T-helper 2 cell (primary cell): ENCODE measurements at places on chromosomes 16 and 17.

DNA sequence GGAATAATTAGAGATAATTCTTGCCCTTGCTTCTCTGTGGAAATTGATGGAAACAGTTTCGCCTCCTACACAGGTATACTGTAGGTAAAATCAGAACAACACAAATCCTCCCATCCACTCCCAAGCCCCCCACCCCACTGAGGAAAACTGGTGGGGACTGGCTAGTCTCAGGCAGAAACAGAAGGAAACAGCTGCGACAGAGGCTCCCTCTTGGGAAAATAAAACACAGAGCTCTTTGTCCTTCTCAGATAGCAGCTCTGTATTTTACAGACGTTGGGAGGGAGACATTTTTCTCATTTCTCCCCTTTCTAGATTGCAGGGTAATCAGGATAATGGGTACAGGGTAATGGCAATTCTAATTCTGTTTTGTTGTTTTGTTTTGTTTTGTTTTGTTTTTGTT, 1.1 kb downstream of the SLFN13 start:
- DNase-seq: no peak

- DNase-seq: no peak
Measured at GRCh38 chr17:50371526-50371925, 1.5 kb downstream of the MRPL27 start.

- DNase-seq: no peak
Measured at GRCh38 chr16:48435318-48435680, 50.1 kb upstream of the SIAH1 start.

DNA sequence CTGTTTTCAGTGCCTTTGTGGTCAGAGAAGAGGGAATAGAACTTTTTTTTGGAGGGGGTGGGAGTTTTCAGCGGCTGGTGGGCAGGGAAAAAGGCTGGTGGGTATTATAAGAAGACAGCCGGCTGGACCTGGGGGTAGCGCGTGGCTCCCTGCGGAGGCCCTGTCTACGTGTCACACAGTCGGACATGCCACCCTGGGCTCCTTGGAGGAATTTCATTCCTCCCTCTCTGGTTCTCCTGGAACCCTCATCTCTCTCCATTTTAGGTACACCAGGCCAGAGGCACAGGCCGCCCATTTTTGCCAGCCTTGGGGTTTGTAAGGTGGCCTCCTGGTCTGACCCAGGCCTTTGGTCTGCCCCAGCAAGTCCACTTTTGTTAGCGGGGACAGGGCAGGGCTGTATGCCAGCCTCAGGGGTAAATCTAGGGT, 908 bp downstream of the FKBP10 start:
- DNase-seq: no peak

DNA sequence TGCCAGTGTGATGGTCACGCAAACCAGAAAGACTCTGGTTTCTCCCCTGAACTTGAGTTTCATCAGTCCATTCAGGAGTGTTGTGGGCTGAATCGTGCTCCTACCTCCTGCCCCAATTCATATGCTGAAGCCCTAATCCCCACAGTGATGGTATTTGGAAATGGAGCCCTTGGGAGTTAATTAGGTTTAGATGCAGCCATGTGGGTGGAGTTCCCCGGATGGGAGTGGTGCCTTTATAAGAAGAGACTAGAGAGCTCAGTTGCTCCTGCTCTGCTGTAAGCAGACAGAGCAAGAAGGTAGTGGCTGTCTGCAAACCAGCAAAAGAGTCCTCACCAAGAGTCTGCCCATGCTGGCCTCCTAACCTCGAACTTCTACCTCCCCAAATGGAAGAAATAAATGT, 160.3 kb upstream of the DYNLRB2 start:
- no peak for DNase-seq

DNA sequence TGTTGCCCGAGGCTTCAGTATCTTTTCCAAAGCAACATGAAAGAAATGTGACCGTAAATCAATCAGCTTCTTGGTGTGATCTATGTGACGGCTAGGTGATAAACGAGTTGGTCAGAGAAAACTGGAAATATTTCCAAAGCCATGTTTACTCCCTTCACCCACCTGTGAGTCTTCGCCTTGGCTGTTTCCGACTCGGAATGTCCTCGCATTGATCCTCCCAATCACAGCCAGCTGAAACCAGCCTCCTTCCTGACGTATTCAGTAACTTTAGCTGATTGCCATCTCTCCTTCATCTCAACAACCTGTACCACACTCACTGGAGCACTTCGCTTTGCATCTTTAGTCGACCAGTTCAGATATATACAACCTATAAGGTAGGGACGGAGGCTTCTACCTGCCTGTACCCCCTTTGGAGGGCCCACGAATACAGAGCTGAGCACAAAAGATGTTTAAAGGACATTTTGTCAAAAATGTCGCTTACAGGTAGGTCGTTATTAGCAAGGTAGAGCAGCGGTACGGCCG, 705 bp downstream of the KRABD2 start:
- no peak for DNase-seq

DNA sequence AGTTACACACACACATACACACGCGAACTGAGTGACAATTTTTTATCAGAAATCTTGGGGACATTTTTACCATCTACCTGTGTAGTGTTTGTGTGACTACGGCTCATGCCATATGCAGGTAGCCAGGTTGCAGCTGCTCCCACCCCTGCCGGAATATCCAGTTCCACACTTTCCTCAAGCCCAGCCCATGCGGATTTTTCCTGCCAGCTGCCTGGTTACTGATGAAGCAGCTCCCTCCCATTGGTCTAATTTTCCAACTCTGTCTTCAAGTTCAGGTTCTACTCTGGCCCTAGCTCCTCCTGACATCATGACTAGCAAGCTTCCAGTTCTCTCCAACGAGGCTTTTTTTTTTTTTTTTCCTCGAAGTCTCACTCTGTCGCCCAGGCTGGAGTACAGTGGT, 4.8 kb downstream of the GSG1L2 start:
- no peak for DNase-seq

GRCh38 chr16:70657956-70658355, 11.6 kb downstream of the IL34 start:
- DNase-seq: no peak

- DNase-seq: no peak
Measured at GRCh38 chr17:57589151-57590034, 155.7 kb downstream of the CCDC182 start.

DNA sequence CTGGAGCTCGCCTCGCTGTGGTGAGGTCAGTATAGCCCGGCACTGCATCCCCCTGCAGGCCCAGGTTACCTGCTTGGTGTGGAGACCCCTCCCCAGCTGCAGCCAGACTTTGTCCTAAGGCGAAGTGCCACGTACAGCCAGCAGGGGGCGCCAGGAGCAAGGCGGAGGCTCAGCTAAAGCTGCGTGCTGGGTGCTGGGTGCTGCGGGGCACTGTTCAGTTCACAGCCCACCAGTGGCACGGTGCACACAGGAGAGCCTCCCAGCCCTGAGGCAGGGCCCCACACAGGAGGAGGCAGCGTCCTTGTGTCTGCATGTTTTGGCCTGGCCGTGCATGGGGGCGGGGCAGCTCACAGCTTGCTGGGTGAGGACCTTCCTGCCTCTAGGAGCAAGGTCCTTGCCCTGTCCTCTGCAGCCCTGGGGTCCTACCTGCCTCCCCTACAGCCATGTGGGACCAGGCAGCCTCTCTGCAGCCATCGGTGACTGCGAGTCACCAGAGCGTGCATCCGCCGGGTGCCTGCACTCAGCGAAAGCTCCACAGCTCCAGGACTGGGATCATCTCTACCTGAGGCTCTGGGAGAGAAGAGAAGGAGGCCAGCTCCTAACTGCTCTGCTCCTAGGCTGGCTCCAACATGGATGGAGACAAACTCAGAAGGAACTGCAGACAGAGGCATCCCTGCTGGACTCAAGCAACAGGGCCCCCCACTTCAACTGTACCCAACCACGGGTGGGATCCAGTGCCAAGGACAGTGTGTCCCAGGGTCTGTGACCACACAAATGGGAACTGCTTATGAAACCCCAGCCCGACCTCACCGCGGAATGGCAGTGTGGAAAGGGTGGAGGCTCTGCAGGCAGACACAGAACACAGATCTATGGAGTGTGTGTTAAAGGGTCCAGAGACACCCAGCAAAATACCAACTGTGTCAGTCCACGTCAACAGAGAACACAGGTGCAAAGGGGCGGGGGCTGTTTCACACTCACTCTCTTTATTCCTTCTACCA, 19.0 kb downstream of the SLC7A5 start:
- DNase-seq: peak; percentile 59

GRCh38 chr17:82108496-82108945, 10.5 kb upstream of the FASN start:
- DNase-seq: no peak

DNA sequence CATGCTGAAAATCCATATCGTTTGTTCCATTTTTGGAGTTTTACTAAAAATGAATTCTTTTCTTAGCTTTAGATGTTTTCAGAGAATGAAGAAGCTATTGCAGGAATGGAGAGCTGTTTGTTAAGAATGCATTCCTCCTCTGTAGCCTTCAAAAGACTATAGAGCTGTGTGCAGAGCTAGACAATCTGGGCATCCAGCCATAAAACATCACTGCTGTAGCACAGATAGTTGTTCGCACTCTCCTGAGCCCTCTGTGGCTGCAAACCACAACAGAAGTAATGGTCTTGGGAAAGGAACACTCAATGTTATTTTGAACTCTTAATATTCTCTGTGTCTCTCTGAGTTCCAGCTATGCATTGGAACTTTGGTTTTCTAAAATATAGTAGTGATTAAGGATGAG, 4.9 kb downstream of the TNRC6C start:
- DNase-seq: peak; percentile 51

DNA sequence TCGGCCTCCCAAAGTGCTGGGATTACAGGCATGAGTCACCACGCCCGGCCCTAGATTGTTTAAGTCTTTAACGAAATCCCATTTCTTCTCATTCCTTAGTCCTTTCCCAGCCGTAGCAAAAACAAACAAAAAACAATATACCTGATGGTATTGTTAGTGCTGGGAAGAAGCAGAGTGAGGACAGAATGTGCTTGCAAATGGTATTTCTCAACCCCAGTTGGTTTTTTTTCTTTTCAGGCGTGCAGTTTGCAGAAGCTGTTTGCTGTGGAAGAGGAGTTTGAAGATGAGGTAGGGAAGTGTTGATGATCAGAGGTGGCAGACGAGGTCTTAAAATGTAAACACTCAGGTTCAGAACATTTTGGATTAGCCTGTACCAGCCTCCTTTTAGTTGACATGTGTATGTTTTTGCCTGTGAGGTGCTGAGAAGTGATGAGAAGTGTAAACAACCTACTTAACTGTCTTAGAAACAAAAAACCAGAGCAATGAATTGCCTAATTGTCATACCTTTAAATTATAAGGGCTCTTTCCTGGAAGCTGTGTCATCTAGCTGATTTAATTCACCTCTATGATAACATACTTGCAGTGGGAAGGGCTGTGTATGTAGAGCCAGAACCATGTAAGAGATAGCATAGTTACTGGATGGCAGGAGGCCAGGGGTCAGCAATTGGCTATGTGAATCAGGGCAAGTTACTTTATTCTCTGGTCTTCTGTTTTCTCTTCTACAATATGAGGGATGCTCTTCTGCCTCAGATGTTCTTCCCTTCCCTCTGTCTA, 3.4 kb downstream of the HROB start:
- no peak for DNase-seq

DNA sequence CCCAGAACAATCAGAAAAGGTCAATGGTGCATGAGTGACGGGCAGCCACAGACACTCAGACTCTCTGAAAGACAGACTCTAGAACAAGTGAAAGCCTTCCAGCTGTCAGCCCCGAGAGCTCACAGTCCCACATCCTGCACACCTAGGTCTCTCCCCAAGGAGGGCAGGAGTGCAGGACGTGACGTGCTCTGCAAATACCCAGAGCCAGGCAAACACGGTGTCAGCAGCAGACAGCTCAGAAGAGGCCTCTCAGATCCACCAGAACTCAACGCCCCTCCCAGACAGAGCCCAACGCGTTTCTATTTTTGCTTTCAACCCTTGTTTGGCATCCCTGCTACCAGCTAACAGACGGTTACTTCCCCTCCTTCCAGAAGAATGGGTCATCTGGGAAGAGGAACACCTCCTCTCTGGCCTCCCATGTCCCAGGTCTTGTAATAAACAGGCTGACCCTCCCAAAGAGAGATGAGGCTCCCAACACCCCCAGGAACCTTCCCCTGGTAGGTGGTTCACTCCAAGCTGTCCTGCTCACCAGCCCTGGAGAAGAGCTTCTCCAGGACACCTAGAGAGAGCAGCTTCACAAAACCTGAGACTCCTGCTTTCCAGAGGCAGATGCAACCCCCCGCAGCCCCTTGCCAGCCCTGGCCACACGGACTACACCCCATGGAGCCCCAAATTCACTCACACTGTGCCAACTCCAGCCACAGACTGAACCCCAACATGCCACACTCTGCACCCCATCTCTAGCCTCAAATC, 7.6 kb downstream of the PITPNM3 start:
- no peak for DNase-seq

GRCh38 chr16:73213732-73214455, 166.0 kb upstream of the ZFHX3 start:
- DNase-seq: no peak

GRCh38 chr17:57107498-57108101, 22.6 kb downstream of the AKAP1 start:
- DNase-seq: no peak

DNA sequence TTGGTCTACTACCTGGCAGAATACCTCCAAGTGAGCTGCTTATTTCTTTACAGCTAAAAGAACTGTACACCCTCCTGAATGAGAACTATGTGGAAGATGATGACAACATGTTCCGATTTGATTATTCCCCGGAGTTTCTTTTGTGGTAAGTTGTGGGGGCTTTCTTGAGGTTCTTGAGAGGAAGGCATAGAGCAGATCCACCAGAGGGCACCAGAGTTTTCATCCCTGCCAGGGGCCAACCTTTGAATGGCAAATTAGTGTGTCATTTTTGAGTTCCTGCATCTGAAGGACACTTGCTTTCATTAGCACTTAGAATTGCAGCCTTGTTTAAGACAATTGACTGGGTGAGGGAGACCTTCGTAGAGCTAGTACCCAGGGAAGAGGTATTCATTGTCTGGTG, 35.0 kb downstream of the NMT1 start:
- DNase-seq: no peak

DNA sequence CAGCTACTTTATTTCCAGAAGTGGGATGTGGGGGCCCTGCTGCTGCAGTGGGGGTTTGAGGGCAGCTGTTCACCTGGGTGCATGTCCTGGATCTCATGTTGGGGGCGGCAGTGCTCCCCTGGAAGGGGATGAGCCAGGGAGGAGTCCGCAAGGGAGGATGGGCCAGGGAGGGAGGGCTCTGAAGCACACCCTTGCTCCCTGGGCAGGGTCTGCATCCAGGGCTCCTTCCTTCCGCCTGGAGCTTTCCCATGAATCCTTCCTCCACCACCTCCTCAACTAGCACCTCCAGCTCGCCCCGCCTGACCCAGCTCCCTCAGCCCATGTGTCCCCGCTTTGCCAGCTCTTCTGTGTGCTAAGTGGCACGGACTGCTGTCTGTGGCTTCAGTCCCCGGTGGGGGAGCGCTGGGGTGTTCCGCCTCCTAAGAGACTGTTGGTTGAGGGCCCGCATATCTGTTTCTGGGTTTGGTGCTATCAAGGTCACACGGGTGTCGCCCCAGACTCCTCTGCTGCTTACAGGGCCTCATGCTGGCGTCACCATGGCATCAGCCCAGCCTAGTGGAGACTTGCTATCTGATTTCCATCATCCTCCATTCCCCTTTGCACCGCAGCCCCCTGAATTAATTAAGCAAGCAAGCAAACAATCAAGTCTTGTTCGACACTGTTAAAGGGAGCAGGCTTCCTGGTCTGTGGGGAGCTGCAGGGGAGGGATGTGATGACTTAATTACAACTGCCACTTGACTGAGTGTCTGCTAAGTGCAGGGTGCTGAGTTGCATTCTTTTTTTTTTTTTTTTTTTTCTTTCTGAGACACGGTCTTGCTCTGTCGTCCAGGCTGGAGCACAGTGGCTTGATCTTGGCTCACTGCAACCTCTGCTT, 71.8 kb downstream of the PRKCA start:
- peak; percentile 68 for DNase-seq

GRCh38 chr16:16923479-16923878, 544.5 kb downstream of the NPIPA7 start:
- no peak for DNase-seq
